KG1 (cell line): ENCODE measurements at places on chromosomes 6 and 20.
A peak's percentile ranks its signal among the peaks of the same experiment; 100 is the strongest.

DNA sequence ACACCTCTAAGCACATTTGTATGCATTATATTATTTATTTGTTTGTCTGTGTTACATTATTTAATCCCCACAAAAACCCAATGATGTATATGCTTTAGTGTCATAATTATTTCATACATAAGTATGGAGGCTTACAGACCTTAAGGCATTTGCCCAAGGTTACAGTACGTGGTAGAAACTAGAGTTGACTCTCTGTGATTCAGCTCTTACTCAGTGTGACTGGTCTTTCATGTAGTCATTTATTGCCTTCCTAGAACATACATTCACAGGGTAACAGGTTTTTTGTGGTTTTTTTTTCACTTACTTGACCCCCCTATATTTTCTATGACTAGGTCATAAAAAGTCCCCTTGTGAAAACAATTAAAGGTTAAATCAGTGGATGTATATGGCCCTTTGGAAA, 566.8 kb downstream of the TFAP2A start:
- DNase-seq, result no peak

DNA sequence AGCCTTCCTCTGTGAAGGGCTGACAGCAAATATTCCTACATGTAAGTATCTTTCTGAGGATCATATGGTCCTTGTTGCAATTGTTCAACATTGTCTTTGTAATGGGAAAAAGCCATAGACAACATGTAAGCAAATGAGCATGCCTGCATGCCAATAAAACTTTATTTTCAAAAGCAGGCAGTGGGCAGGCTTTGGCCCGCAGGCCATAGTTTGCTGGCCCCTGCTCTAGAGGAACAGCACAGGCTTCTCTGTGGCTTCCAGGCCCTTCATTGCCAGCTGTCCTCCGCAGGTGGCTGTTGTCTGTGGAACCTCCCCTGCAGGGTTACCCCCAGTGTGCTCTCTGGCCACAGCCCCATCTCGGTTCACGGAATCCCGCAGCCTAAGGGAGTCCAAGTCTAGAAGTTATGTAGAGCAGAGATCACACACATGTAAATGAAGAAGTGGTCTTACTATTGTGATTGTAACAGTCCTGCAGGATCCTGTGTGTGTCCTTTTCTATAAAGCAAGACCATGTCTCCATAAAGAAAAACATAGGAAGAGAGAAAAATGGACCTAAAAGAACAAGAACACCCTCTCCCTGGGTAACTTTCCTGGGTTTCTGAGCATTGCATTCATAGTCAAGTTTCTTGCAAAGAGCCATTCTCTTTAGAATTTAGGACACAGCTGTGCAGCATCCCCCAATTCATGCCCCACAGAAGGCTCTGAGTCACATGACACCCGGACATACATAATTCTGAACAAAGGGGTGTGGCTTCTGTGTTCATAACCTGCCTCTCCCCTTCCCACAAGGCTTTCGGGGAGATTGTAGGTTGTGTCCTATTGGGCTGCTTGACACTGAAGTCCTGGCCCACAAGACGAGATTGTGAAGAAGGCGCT, 10.0 kb downstream of the UNC93A start:
- DNase-seq, result no peak

GRCh38 chr20:19784511-19785172, 26.6 kb downstream of the RIN2 start:
- DNase-seq, result peak; percentile 43

DNA sequence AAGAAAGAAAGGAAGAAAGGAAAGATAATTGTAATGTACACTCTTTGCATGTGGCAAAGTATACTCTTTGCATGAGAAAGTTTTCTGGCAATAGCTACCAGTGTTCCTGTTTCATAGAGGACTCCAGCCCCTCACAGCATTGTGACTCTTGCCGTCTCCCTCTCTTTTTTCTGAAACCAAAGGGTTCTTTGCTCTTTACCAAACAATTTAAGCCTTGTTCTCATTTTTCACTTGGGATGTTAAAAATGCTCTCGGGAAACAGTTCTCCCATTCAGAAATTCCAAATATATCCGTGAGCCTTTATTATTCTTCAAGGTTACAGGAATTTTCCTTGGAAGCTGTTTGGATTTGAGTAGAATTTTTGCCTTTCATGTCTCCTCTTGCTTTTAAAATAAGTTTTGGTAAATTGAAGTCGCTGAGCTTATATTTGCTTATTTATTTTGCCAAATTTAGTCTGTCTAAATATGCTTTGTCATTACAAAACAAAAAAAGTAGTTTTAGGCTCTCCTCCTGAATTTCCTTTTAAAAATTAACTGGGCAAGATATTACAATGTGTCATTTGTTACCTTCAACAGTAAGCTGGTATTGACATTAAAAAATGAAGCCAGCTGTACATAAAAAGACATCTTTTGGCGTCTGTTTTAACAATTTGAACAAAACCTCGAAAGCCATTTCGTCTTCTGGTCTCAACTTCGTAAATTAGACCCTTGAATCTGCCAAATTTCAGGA, 103.8 kb upstream of the ARMC2 start:
- DNase-seq, result no peak

GRCh38 chr6:91540902-91541301, 954.0 kb upstream of the MAP3K7 start:
- DNase-seq, result no peak

DNA sequence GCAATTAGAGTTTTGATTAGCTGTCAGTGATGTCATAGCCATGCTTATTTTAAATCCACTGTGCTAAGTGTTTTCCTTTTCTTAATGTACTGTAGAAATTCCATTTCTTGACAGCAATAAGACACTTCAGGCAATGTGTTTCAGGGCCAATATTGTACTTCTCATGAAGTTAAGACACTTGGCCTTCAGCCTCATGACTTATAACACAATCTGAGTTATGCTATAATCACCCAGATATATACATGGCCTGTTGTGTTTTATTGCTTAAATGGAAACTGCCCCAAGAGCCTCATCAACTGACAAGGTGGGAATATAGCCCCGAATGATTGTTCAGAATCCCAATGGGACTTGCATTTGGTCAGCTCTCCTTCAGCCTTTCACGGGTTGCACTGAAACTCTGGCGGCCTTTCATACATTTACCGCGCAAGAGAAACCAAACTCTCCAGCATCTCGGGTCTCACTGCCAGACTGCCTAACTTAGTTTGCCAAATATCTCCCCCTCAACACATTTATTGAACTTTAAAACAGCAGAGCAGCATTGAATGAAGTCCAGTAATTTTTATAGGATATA, 44.2 kb upstream of the TBX18 start:
- DNase-seq, result no peak

- no peak for DNase-seq
These were observed 152.2 kb downstream of the BACH2 start for GRCh38 chr6:90144396-90144795.

- DNase-seq, result no peak
These were observed 172.8 kb downstream of the FRK start for GRCh38 chr6:115887891-115888290.

DNA sequence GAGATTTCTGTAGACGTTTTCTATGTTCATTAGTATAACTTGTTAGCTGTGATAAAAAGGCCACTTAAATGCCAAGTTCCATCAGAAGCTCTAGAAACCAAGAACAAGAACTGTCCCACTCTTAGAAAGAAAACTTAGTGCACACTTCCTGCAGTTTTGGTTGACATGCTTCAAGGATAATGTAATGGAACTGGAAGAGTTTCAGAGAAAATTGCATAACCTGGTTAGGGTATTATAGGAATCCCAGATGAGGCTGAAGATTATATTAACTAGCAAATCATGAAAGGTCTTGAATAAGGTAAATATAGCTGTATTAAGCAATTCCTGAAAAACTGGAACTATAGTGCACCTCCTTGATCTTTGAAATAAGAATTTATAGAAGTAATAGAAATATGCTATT, 1.8 kb upstream of the PHACTR2 start:
- no peak for DNase-seq

- DNase-seq, result no peak
These were observed 4.8 kb upstream of the EMILIN3 start for GRCh38 chr20:41371371-41371770.

- no peak for DNase-seq
These were observed 168.3 kb upstream of the STMND1 start for GRCh38 chr6:16933532-16933931.

- no peak for DNase-seq
These were observed 14.3 kb upstream of the PIM1 start for GRCh38 chr6:37155394-37156312.

DNA sequence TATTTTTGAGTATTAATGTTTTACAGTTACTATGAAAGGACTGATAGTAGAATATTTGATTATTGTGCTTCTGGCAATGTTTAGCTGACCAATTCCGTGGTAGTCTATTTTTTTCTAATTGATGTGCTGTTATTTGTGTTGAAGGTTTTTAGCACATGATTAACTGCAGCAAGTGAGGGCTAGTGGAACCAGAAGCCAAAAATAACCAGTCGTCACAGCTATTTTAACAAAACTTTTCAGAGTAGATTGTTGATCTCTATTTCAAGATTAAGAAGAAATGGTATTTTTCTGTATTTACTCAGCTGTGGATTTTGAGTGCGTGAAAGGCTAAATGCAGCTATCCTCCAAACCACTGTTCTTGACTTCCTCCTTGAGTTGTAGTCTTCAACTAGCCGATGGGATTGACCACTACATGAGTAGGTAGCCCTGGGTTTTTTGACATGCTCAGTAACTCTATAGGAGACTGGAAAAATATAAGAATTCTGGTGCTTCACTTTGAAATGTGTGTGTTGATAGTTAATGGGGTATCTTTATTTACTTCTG, 258.0 kb downstream of the ZFAND3 start:
- no peak for DNase-seq

GRCh38 chr20:14051454-14051853, 56.1 kb downstream of the MACROD2 start:
- no peak for DNase-seq

DNA sequence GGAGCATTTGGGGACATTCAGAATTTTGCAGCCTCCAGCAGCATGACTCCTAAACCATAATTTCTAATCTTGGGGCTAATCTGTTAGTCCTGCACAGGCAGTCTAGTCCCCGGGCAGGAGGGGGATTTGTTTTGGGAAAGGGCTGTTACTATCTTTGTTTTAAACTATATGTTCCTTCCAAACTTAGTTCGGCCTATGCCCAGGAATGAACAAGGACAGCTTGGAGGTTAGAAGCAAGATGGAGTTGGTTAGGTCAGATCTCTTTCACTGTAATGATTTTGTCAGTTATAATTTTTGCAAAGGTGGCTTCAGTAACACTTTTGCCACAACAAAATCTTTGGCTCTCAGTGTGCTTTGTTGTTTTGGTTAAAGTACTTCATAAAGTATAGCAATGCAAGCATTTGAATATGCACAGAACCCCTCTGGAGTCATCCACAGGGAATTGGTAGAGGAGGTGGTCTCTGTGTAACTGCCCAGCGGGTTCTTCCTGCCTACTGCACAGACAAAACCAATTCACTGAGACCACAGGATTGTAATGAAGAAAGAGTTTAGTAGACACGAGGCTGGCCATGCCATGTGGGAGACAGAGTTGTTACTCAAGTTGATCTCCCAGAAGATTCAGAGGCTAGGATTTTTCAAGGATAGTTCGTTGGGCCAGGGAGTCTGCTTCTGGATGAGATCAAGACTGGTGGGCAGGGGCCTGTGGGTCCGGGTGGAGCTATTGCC, 224.1 kb upstream of the MYLIP start:
- DNase-seq, result no peak

DNA sequence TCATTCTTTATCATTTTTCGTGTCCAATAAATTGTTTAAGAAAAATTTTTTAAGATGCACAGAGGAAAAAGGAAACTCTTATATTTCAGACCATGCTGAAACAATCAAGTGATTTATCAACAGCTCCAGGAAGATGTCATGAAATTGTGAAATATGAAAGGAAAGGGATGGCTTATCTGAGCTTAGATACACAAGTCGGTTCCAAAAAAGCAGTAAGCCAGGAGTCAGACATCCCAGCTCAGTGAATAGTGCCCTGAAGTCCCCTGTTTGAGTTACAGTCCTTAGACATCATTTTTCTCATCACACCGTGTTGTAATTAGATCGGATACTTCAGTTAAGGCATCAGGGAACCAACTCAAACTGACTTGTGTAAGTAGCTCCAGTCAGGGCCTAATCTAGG, 91.0 kb upstream of the SSTR4 start:
- no peak for DNase-seq

DNA sequence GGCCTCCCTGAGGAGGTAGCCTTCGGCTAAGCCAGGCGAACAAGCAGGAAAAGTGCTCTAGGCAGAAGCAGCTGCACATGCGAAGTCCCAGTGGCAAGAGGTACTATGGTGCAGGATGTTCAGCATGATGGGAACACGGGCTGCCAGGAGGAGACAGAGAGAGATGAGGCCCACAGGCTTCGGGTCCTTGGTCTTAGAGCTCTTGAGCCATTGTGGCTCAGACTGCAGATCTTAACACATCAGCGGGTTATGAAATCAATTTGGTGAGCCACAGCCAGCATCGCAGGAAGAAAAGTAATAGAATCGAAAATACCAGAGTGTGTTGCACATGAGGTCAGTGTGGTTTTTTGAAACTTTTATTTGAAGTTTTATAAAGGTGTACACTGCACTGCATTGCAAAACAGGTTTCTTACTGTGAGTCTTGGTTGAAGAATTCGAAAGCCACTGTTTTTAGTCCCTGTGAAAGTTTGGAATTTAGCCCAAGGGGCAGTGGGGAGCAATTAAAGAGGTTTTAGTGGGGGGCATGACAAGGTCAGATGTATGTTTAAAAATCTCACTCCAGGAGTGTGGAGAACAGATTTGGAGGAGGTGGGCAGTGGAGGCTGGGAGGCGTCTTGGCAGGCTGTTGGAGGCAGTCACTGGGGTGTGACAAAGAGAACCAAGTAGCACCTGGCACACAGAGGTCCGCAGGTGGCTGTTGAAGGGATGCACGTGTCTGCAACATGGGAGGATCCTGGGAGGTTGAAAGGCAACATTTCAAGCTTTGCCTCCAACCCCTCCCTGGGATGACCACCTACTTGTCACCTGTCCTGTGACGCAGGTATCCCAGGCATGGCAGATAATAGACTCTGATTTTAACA, 69.3 kb downstream of the EYA2 start:
- DNase-seq, result no peak

DNA sequence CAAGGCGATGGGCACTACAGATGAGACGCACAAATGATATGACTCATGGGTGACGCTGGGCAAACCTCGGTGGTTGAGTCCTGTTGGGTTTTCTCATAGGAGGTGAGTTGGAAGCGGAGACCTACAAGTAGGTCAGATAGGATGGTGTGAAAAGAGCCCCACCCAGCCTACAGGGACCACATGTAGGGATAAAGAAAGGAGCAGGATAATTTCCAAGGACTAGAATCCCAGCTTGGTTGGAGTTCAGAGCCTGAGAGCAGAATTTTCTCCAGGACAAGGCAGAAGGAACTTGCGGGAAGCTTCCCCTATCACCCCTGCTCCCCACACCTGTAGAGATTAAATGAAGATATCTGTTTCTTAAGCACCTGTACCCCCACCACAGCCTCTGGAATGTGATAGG, 489.7 kb upstream of the CDH4 start:
- no peak for DNase-seq

GRCh38 chr20:43572891-43573290, 14.1 kb downstream of the SGK2 start:
- no peak for DNase-seq
